NCI-H2227 treated with DMSO at 0.1 percent for 48 hours (cell line): ENCODE measurements at places on chromosomes 5 and 9.
A peak's percentile ranks its signal among the peaks of the same experiment; 100 is the strongest.

- DNase-seq: no peak
These were observed 381.2 kb downstream of the NFIB start for GRCh38 chr9:13932528-13933267.

GRCh38 chr5:107516452-107517184, 154.1 kb downstream of the EFNA5 start:
- DNase-seq: no peak

DNA sequence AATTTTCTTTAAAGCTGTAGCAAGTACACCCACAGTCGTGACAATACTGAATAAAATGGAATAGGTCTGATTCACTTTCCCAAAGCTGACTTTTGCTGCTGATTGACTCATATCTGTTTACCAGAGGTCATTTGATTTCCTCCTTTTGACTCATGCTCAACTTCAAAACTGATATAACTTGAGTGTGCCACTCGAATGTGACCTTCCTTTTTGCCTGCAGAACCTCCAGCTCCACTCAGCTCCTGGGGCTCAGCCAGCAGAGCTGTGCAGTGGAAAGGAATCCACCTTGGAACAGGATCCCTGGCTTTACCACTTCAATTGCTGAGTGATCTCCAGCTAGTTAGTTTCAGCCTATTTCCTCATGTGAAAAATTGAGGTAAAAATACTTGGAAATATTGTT, 84.1 kb downstream of the FEM1C start:
- no peak for DNase-seq

- DNase-seq: no peak
These were observed 53.3 kb downstream of the MEGF10 start for GRCh38 chr5:127343866-127344265.

DNA sequence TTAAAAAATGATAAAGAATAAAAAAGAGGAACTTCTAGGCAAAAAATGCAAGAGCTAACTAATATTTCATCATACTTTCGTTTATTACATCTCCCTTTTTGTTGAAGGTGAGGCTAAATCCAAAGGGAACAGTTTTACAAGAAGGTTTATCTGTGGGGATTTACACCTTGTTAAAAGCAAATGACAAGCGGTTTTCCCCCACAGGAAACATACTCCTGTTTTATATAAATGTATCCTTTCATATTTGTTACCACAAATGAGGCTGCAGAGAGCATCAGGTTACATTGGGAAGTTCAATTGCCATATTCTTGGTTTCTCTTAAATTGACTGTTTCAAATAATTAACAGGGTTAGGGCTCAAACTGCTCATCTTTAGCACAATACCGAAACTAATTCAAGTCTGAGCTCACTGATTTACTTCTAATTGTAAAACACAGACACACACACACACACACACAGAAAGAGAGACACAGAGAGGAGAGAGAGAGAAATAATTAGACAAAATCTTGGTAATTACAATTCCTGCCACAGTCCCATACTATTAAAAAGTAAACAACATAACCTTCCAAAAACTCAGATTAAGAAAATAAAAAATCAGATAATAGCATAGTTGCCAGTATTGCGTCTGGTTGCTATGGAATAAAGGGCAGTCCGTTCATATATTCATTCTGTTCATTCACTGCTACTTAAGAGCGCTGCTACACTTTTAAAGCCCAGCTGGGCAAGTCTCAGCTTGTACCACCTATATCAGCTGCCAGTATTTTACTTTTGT, 17.1 kb downstream of the RFX3 start:
- peak; percentile 45 for DNase-seq

- DNase-seq: no peak
These were observed 18.6 kb upstream of the CEP72 start for GRCh38 chr5:593511-593910.

GRCh38 chr5:123879071-123879470, 367.1 kb downstream of the CSNK1G3 start:
- DNase-seq: no peak
